ENCODE measurements at places on chromosomes 5 and 9. TPM values are rescaled to one million over a fixed set of nuclear protein-coding genes. Genes with fewer than 3 reads are reported as not detected.

DNA sequence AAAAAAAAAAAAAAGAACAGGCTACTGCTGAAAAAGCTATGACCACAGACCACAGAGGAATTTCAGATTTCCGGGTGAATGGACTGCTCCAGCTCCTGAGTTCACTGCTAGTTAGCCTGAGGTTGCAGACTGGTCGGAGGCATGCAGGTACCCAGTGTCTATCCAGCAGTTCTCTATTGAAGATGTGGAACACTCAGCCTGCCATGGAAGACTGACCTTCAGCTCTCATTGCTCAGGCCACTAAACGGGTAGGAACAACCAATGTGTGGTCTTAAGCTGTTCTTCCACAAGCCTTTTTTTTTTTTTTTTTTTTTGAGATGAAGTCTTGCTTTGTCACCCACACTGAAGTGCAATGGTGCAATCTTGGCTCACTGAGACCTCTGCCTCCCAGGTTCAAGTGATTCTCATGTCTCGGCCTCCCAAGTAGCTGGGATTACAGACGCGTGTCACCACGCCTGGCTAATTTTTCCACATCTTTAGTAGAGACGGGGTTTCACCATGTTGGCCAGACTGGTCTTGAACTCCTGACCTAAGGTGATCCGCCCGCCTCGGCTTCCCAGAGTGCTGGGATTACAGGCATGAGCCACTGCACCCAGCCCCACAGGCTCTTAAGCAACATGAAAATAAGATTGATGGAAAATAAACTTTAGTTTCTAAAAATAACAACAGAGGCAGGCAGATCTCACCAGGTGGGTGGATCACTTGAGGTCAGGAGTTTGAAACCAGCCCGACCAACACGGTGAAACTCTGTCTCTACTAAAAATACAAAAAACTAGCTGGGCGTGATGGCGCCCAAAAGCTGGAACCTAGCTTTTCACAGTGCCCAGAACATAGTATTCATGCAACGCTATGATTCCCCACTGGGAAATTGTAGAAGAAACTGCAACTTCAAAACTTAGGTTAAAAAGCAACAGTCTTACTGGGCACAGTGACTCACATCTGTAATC lies 20.0 kb upstream of the NPM1 start:
- no peak for DNase-seq

DNA sequence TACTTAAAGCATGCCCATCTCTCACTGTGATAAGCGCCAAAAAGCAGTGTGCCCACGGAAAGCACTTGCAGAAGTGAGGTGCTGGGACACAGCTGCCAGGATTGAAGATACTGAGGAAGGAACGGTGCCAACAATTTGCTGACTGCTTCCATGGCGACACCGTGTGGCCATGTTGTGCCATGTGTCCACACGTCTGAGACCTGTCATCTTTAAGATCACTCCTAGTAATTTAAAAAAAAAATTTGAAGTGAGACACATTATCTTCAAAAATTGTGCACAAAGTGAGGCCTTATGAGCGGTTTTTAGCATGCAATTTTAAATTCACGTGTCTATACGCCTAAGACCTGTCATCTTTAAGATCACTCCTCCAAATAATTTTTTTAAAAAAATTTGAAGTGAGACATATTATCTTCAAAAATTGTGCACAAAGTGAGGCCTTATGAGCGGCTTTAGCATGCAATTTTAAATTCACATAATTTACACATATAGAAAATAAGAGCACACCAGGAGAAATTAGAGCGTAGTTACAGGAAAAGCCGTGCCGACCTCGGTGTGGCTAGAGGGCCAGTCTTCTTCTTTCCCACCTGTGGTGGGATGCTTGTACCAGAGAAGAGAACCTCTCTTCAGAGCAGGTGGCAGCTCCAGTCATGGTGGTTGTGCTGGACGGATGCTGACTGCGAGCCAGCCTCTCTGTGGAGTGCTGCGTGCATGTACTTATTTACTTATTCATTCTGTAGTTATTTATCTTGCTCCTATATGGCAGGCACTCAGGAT lies 21.4 kb upstream of the FLT4 start:
- peak; percentile 77 for DNase-seq

DNA sequence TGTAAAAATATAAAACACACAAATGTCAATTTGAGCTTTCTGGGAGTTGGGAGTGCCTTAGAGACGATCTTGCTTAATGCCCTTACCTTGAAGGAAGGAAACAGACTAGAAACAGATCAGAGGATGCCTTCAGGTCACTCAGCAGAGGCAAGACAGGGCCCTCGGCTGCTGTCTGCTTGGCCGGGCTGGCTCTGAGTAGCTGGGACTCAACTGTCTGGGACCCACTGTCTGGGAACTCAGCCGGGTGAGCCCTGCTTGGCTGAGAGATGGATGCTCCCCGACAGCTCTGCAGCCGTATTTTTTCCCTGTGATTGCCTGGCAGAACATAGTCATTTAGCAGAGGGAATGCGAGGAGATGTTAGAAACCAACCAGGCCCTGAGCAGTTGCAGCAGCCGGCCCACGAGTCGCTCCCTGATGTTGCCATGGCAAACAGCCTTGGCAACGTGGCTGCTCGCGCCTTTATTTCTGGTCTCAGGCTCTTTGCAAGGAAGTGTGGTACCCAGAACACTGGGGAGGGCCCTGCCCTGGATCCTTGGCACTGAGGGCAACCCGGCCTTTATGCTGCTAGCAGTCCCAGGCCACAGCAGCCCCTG lies 10.9 kb downstream of the PPARGC1B start:
- no peak for DNase-seq

Gene ZCCHC10
- total RNA-seq: 3.7 TPM

DNA sequence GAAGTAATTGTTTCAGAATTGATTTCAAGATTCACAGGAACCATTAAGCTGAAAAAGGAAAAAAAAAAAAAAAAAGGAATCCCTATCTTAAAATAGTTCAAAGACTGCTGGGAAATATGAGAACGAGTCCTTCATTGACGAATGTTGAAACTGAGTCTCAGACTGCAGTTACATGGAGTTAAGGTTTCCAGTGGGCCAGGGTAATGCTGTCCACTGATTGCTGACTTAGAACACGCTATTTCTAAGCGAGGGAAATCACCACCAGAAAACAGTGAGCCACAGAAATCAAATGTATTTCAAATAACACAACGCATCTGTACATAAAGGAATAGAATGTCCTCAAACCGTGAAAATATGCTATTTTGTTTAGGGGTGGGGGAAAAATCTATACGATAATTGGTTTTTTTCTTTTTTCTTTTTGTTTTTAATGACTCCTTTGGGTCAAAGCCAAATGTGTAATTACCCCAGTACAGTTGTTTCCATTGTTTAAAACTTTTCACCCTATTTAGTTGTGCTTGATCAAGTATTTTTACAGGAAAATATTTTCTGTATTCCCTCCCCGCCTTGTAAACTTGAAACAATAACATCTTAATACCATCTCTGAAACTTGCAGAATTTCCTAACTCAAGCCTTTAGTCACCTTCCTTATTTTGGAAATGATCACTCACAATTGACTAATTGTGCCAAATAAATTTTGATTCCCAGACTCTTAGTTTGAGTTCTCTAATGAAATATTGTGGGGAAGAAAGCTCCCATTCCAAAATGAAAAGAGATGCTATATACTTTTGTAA lies 208.3 kb downstream of the MCTP1 start:
- no peak for DNase-seq

DNA sequence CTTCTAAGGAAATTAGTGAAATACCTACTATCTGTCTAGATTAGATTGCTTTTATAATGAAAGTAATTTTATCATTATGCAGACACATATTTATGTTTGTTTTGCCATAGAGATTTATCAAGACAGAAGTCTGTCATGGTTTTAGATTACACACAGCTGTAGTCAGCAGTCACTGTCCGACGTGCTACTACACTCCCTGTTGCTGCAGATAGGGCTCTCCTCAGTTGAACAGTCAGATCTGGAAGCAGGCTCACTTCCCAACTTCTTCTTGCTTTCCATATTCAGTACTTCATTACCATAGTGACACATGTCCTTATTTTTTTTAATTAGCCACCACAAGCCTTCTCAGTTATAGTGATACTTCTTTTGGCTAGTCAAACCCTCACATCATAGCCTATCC lies 329.9 kb upstream of the ITGA1 start:
- no peak for DNase-seq

- no peak for DNase-seq
These were observed 519.0 kb upstream of the DAB2 start for GRCh38 chr5:39943811-39944210.

- DNase-seq: no peak
These were observed 103.3 kb upstream of the EDIL3 start for GRCh38 chr5:84487963-84488362.

DNA sequence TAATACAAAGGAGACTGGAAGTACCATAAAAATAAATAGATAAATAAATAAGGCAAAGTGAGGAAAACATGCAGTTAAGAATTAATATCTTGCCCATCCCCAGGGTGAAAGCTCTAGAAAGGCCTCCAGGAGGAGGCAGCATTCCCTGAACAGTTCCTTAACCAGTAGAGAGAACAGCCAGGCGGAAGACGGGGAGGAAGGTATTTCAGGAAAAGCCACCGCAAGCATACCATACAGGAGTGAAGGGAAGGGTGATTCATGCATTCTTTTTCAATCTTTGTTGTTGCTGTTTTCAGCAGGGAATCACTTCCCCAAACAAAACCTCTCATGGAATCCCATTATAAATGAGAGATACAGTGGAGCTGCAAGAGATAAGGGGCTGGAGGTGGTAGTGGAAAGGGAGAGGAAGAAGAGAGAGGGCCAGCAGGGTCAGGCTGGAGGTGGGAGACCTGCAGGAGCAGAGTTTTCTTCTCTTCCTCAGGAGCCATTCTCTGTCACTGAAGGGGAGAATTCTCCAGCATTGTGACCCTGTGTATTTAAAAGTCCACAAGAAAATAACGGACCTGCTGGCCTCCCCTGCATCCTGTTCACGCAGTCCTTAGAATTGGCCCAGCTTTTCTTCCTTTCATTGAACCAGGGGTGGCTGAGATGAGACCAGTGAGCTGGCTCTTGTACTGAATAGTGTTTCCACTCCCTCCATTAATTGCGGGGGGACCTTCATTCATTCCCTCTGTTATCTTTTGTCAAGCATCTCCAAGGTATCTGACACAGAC lies 255.9 kb downstream of the FAM114A2 start:
- DNase-seq: no peak

Gene TEX48
- not detected for total RNA-seq

Gene SLC4A9
- 0.29 TPM for total RNA-seq

DNA sequence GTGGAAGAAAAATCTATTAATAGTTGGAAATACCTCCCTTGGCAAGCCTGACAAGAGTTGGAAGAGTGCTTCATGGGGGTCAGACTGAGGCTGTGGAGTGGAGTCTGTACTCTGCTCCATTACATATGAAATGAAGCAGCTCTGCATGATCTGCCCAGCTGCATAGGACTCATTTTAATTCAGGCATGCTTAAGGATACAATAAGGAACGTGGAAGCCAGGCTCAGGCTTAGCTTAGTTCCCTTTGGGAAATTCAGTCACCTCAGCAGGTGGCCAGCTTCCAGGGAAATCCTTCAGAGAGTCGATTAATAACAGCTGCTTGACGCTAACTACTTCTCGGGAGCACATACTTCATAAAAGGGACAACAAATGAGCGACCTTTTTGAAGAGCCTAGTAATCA lies 1672.9 kb upstream of the WWC1 start:
- no peak for DNase-seq

GRCh38 chr9:69455311-69455710 lies 130.3 kb downstream of the ENTREP1 start:
- no peak for DNase-seq

GRCh38 chr5:157677931-157678330 lies 6.6 kb downstream of the C5orf52 start:
- no peak for DNase-seq

Gene PCDHGA12
- total RNA-seq: 0.52 TPM

DNA sequence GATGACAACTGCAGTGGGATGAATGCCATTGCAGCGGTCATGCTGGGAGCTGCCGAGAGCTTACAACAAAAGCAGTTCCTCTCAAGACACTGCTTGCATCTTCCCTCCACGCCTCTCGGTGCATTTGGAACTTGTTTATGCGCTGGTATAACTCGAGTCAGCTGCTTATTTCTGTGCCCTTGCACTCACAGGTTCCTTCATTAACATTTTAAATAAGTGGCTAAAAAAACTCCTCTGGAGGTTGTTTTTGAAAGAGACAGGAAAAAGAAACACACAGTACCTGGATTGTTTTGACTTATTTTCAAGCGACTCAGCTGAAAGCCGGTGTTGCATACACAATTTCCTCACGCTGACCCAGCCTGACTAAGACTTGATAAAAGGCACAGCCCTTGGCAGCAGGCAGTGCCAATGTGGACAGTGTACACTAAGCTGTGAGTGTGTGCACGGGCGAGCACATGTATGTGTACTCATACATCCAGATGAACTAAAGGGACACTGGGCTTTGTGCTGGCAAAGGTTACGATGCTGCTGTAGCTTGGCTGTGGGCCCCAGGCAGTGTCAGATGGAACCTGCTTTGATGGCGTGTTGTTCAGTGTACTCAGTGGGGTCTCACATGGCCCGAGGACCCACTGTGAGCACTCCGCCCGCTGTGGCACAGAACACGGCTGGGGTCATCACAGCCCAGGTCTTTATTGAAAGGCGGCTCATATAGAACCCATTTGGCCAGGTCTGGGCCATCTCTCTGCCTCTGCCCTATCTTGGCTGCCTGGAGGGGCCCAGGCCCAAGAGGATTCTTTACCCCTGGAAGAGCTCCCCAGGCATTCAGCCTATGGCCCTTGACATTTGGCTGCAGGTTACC lies 92.3 kb downstream of the ANKRD33B start:
- DNase-seq: peak; percentile 80

- peak; percentile 32 for DNase-seq
These were observed 90.4 kb upstream of the ANKRD55 start for GRCh38 chr5:56323505-56323904.

GRCh38 chr5:32514806-32515205 lies 70.3 kb upstream of the ZFR start:
- no peak for DNase-seq

GRCh38 chr5:127810707-127811490 lies 107.7 kb downstream of the CCDC192 start:
- DNase-seq: no peak

DNA sequence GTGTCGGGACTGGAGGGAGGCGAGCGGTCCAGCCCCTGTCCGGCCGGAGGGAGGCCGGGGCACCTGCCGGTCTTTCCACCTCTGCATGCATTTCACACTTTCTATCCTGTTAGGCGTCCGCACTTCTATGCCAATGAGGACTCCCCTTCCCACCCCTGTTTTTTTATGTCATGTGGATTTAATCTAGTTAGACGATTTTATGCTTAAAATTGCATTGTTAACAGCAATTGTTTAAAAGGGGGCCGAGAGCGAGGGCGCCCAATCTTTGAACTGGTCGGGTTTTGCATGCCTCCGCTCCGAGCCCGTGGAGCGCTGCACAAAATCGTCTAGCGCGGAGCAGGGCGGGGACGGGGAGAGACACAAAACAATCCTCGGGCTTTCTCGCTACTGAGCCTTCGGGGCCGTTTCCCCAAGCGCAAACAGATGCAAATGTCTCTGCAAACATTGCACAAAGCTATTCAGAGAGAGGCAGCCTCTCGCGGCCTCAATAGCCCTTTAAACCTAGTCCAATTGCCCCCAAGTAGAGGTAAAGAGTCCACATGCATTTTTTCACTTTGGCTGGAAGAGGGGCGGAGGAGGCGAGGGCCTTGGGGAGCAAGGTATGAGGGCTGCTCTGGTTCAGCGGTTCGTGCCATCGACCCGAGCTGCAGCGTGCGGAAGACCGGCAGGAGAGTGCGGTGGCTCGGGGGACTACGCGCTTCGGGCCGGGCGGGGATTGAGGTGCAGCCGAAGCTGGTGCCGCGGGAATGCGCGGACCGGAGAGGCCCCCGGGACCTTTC lies 37.5 kb upstream of the TIFAB start:
- no peak for DNase-seq

Gene LCN10
- total RNA-seq: not detected

Gene ANKRD18B
- total RNA-seq: 5.4 TPM
